Upper lobe of left lung (tissue), 6 donors: ENCODE measurements at places on chromosomes 7 and 10. TPM values are rescaled to one million over a fixed set of nuclear protein-coding genes. Genes with fewer than 3 reads are reported as not detected.

GRCh38 chr10:79176949-79177602 is 108.3 kb downstream of the ZMIZ1 start:
- H3K27ac ChIP-seq: peak overlapping the region; percentile 78
- H3K4me1 ChIP-seq: peaks cover 71% of the 10 kb centered on the region
- no peak overlapping the region for H3K4me3 ChIP-seq
- DNase-seq: no peak
- H3K36me3 ChIP-seq: peaks cover 16% of the 10 kb centered on the region

DNA sequence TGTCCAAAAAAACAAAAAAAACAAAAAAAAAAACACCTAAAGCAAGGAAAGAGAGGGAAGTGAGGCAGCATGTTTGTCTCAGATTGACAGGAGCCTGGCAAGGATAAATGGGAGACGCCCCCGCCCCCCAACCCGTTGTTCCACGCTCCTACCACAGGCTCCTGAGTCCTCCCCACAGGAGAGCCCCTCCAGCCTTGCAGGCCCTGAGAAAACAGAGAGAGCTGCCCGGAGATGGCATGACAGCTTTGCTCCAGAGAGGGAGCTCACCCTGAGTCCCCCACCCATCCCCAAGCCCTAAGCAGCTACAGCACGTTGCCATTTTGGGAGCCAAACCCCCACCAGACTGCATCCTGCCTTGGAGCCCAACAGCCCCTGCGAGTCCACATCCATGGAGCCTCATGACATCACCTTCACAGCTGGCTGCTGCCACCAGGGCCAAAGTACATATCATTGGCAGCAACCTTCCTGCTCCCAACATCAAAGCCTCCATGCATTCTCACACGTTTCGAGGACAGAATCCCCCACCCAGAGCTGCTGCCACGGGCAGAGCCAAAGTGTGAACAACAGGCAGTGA is 1283.3 kb downstream of the TYW1 start:
- H3K4me3 ChIP-seq: no peak overlapping the region
- H3K4me1 ChIP-seq: no peaks in the 10 kb centered on the region
- H3K27ac ChIP-seq: no peak overlapping the region

DNA sequence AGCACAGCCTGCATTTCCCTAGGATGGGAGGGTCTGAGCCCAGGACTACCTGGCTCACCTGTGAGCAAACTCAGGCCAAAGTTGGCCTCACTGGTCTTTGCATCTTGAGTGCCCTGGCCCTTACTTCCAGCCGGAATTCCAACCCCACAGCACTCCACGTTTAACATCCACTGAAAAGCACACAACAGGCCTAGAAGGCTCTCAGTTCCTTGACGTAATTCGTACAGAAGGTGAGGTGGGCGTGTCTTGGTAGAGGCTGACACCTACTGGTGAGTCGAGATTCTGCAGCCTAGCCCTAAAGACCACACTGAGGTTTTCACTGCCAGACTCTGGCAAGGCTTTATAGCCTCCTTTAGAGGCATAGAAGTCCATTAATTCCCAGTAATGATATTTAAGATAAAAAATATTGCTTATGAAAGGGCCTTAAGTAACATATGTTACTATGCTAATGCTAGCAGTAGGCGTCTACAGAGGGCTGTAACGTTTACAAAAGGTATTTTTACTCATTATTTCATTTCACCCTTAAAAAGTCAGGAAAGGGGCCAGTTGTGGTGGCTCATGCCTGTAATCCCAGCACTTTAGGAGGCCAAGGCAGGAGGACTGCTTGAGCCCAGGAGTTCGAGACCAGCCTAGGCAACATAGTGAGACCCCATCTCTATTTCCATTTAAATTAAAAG is 95.8 kb downstream of the HIP1 start:
- peaks cover 7% of the 10 kb centered on the region for H3K4me1 ChIP-seq
- H3K27ac ChIP-seq: no peak overlapping the region
- H3K4me3 ChIP-seq: no peak overlapping the region
- no peaks in the 10 kb centered on the region for H3K36me3 ChIP-seq

- no peak for DNase-seq
- no peak overlapping the region for H3K4me3 ChIP-seq
- H3K36me3 ChIP-seq: no peaks in the 10 kb centered on the region
- H3K4me1 ChIP-seq: no peaks in the 10 kb centered on the region
- no peaks in the 10 kb centered on the region for H3K27me3 ChIP-seq
These were observed 43.9 kb upstream of the STRIP2 start for GRCh38 chr7:129390314-129390713.

- no peak overlapping the region for H3K4me3 ChIP-seq
- H3K36me3 ChIP-seq: no peaks in the 10 kb centered on the region
- no peak for DNase-seq
- H3K4me1 ChIP-seq: peaks cover 25% of the 10 kb centered on the region
These were observed 14.8 kb downstream of the STEAP1B start for GRCh38 chr7:22485189-22485588.

DNA sequence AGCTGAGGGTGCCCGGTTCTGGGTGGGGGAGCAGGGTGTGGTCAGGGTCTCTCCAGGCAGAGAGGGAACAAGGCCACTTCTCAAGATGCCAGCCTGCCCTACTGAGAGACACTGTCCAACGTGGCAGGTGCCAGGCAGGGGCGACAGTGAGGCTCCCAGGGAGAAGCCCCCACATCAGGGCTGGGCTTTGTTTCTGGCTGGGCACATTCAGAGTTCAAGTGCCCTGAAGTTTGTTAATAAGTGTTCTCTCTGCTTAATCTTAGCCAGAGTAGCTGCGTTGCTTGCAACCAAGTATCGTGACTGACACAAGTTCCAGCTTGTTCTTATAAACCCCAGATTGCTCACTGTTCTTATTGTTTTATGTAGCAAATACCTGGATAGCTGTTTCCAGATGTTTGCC is 21.8 kb downstream of the FOXL3 start:
- no peaks in the 10 kb centered on the region for H3K27me3 ChIP-seq
- H3K4me3 ChIP-seq: no peak overlapping the region
- H3K36me3 ChIP-seq: no peaks in the 10 kb centered on the region
- no peak for DNase-seq
- no peaks in the 10 kb centered on the region for H3K4me1 ChIP-seq

GRCh38 chr10:93224005-93224779 is 150.5 kb downstream of the CYP26A1 start:
- no peak for DNase-seq
- H3K27ac ChIP-seq: no peak overlapping the region
- no peak overlapping the region for H3K4me3 ChIP-seq
- no peaks in the 10 kb centered on the region for H3K36me3 ChIP-seq
- H3K4me1 ChIP-seq: no peaks in the 10 kb centered on the region
- H3K27me3 ChIP-seq: no peaks in the 10 kb centered on the region

- H3K27me3 ChIP-seq: no peaks in the 10 kb centered on the region
- no peak overlapping the region for H3K27ac ChIP-seq
- no peak for DNase-seq
- no peaks in the 10 kb centered on the region for H3K36me3 ChIP-seq
- H3K4me1 ChIP-seq: no peaks in the 10 kb centered on the region
These were observed 53.9 kb upstream of the CREB5 start for GRCh38 chr7:28358423-28358868.

DNA sequence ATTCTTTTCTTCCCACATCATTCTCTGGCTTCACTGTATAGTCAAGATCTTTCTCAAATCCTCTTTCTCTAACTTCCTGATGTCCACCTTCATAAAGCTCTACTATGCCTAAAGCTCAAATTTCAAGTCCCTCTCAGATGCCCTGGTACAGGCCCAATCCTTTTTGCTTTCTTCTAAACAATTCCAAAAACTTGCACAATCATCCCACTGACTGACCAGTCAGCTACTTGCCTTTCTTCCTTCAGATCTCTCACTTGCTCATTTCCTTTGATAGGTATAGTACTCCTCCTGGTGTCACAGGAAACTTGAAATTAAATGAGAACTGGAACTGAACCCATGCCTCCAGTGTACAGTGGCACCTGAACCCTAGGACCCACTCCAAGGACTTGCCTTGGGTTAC is 18.2 kb downstream of the SEC31B start:
- H3K27ac ChIP-seq: no peak overlapping the region
- DNase-seq: no peak
- no peaks in the 10 kb centered on the region for H3K4me1 ChIP-seq
- H3K27me3 ChIP-seq: no peaks in the 10 kb centered on the region

DNA sequence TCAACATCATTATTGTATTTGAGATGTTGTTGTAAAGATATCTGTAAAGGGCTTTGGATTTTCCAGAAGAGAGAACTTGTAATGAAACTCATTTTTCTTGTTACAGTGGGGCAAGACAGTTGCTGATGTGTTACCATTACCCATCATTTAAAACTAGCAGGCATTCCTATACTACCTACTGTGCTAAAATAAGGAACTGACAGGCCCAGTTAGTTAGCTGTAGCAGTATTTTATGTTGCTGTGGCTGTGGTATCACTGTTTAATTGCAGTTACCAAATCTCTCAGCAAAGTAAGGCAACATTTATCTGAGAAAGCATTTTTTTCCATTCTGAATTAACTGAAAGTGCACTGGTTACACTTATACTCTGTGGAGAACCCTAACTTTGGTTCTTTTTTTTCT is 9.9 kb downstream of the ST7 start:
- no peak overlapping the region for H3K27ac ChIP-seq
- no peaks in the 10 kb centered on the region for H3K4me1 ChIP-seq
- H3K36me3 ChIP-seq: no peaks in the 10 kb centered on the region
- no peaks in the 10 kb centered on the region for H3K27me3 ChIP-seq

DNA sequence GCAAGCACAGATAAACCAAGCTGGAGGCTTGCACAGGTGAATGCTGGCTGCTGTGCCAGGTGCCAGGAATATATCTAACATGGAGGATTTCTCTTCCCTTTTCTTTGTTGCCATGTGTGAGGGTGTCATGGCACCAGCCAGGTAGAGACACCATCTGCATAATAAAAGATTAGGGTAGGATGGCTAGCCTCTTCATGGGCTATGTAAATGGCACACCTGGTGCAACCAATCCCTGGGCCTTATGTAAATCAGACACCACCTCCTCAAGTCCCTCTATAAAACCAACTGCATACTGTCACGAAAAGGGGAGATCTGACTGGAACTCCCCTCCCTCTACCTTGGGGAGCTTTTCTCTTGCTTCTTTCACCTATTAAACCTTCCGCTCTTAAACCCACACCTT is 322.5 kb upstream of the POM121L12 start:
- no peak for DNase-seq
- H3K4me1 ChIP-seq: no peaks in the 10 kb centered on the region
- H3K27ac ChIP-seq: no peak overlapping the region
- H3K27me3 ChIP-seq: no peaks in the 10 kb centered on the region
- no peak overlapping the region for H3K4me3 ChIP-seq

DNA sequence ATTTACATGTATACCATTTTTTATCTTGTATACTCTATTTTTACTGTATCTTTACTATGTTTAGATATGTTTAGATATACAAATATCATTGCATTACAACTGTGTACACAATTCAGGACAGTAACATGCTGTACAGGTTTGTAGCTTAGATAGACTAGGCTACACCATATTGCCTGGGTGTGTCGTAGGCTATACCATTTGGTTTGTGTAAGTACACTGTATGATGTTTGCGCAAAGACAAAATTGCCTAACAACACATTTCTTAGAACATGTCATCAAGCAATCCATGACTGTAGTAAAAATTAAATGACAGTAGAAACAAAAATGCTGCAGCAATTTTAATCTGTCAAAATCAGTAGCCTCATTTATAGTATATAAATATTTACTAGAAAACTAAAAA is 812.2 kb downstream of the GRM8 start:
- no peak overlapping the region for H3K4me3 ChIP-seq
- no peaks in the 10 kb centered on the region for H3K27me3 ChIP-seq
- no peak for DNase-seq
- H3K36me3 ChIP-seq: no peaks in the 10 kb centered on the region
- no peaks in the 10 kb centered on the region for H3K4me1 ChIP-seq
- no peak overlapping the region for H3K27ac ChIP-seq

DNA sequence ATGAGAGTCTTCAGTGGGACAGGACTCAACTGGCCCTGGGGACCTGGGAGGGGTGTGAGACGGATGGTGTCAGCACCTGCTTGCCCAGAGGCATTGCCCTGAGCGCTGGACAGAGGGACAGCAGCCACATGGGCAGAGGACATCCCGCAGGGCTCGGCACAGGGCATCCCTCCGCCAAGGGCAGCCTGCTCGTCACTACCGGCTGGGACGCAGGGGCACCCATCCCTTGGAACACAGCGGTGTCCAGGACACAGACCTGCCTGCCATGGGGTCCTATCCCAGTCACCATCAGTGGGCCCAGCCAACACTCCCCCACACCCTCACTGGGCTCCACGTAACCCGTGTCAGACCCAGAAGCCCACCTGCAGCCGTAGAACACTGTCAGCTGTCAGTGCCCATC is 109.3 kb downstream of the LARP4B start:
- H3K4me3 ChIP-seq: no peak overlapping the region
- H3K36me3 ChIP-seq: peaks cover 98% of the 10 kb centered on the region
- H3K27me3 ChIP-seq: no peaks in the 10 kb centered on the region
- DNase-seq: no peak

- no peaks in the 10 kb centered on the region for H3K27me3 ChIP-seq
- DNase-seq: no peak
- H3K27ac ChIP-seq: peak overlapping the region; percentile 59
- peaks cover 73% of the 10 kb centered on the region for H3K36me3 ChIP-seq
These were observed 17.2 kb downstream of the MMS19 start for GRCh38 chr10:97481071-97481470.

Gene CFAP46
- 13.6 TPM for total RNA-seq

Gene GPER1
- total RNA-seq: 8.8 TPM
